CD8-positive, alpha-beta memory T cell (primary cell): ENCODE measurements at places on chromosomes 16 and 17. TPM values are rescaled to one million over a fixed set of nuclear protein-coding genes. Genes with fewer than 3 reads are reported as not detected.

DNA sequence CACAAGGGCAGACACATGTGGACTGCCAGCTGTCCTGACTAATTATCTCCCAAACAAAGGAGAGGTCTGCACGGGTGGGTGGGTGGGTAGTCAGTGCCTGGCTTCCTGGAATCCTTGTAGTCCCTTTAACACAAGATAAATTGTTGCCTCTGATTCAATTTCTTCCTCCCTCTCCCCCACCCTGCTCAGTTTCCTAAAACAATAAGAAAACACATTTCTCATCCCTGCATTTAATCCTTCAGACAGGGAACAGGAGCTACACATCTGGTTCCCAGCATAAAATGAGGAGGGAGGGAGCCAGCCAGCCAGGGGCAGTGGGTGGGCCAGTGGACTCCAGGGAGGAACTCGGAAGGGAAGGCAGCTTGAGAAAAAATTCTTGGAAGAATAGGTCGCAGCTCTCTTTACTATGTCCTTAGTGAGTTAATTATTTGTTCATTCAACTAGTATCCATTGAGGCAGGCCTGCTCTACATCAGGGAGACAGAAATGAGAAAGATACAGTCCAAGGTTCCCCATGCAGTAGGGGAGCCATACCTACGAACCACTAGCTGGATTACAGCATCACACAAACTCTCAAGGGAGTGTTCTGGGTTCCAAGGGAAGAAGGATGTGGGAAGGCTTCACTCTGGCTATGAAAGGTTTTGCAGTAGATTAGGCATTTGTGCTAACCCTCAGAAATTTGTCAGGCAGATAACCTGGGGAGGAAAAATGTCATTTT, 58.3 kb downstream of the CCT6B start:
- DNase-seq = no peak

DNA sequence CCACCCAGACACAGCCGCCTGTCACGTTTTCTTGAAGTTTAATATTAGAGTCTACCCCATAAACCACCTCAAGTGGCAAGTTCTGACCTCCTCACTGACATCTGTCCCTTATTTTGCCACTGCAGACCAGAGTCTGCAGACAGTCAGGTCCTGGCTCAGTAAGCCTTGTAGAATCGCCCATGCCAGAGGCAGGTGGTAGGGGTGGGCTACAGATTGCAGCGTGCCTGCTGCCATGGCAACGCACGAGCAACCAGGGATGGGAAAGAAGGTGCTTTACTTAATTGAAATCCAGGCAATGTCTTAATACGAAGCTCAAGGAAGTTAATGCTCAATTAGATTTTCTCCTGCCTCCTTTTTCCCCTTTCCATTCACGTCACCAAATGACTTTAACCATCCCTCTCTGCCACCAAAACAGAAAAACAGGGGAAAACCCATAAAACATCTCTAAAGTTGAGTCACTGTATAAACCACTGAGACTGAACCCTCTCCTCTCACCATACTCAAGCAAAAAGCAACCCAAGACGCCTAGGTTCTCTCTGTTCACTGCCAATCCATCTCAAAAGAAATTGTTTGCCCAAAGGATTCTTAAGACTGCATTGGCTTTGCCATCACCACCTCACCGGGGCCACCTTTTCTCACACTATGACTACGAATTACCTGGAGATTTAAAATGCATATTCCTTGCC, 228.8 kb downstream of the SLC39A11 start:
- DNase-seq = no peak

DNA sequence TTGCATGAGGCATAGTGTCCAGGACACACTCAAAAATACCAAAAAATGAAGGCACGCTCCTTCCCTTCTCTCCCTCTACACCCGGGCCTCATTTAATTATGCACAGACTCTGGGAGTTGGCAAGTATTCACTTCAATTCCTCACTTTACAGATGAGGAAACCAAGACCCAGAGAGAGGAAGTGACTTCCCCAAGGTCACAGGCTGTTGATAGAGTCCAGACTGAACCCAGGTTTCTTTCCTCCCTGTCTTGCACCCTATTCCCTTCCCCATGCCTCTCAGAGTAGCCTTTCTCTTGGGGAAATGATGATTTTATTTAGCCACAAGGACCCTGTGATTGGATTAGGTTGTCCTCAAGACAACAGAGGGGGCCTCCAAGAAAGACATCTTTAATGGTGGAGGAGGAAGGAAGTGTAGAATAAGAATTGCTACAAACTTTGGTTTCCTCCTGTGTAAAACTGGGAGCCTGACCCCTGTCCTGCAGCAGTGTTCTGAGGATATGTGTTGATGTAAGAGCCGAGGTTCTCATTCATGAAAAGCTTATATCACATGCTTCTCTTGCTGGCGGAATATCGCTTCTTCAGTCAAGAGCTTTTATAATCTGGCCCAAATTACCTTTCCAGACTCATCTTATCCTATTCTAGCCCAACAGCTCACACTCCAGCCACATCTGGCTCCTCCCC, 48.8 kb upstream of the SIAH1 start:
- no peak for DNase-seq

DNA sequence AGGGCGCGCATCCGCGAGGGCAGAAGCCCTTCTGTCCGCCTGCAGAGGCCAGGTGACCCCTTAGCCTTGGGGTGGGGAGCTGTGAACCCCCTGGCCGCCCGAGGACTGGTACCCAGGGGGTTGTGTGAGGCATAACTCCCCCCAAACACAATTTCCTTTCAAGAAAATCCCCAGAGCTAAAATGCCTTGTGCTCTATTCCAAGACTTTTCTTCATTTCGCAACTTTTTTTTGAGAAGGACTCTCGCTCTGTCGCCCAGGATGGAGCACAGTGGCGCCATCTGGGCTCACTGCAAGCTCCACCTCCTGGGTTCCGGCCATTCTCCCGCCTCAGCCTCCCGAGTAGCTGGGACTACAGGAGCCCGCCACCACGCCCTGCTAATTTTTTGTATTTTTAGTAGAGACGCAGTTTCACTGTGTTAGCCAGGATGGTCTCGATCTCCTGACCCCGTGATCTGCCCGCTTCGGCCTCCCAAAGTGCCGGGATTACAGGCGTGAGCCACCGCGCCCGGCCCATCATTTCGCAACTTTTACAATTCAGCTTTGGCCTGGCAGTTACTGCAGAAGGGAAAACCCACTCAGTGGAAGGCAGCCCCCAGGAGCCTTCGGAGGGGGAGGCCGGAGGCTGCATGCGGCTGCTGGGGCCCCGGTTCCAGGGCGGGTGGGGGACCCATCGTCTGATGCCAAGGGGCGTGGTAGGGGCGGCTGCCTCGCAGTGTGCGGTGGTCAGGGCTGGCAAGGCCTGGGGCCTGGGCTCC, 963 bp upstream of the APRT start:
- no peak for DNase-seq

DNA sequence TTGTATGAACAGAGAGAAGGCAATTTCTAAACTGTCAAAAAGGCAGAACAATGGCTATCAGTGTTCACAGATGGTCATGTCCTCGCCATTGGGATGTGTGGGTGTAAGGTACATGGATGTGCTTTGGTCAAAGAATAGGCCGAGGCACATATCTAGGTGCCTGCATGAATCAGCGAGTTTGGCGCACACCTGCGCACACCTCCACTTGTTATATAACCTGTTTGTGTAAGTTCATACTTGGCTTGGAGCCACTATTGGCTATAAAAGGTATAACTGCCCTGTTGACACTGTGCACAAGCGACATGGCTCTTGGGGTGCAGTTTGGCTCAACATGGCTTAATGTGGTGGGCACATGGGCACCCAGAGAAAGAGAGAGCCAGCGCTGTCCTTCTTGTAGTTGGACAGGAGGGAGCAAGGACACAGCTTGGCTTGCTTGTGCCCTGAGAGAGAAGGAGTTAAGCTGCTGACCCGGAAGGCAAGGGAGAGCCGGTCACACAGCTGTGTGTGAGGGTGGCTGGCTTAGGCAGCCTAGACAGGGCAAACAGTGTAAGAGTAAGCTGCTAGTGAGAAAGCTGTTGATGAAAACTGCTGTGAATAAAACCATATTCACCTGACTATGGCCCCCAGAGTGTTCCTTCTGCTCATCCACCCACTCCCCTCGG, 499.1 kb downstream of the KCNJ2 start:
- DNase-seq = no peak

- no peak for DNase-seq
These were observed 6.9 kb downstream of the IGFBP4 start for GRCh38 chr17:40450175-40450574.

Gene TBC1D3I
- 0.51 TPM for total RNA-seq

Gene CRISPLD2
- not detected for total RNA-seq
